ENCODE measurements at places on chromosomes 3 and 15. TPM values are rescaled to one million over a fixed set of nuclear protein-coding genes. Genes with fewer than 3 reads are reported as not detected.

DNA sequence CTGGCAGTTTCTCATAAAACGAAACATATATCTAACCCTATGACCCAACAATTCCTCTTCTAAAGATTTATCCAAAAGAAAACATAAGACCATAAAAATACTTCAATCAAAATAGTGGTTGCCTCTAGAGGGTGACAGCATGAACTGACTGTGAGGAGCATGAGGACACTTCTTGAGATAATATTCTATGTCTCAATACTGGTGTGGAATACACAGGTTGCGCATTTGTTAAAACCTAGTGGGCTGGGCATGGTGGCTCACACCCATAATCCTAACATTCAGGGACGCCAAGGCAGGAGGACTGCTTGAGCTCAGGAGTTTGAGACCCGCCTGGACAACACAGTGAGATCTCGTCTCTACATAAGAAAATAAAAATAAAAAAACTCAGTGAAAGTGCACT lies 57.3 kb downstream of the HERC1 start:
- no peak for DNase-seq

DNA sequence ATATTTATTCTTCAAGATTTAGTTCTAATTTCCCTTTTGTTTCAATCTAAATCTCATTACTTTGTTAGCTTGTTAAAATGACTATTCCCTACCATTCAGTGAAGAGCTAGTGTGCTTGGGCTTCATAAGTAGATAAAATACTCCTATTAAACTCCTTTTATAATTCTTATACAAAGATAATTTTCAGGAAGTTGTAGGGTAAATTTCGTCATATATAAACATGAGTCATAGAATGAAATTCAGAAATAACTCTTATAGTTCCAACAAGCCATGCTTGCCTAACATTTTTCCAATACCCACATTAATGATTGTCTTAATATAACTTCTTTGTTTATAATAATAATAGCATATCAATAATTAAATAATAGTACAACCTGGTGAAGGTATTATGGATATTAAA lies 407.3 kb downstream of the NAALADL2 start:
- no peak for DNase-seq

DNA sequence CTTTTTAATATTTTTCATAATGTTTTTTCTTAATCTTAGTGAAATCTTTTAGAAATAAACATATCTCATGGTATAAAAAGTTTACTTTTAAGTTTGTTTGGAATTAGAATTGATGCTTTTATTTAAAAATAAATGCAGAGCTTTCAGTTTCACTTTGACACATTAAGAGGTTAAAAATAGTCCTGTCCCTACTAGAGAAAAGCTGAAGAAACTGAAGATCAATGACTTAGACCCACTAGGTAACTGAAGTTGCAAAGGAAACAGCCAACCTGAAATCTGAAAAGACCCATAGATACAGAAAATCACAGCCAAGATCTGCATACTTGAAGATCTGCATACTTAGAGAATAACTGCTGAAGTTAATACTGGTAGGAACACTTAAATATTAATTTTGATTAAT lies 237.6 kb downstream of the RAP2B start:
- no peak for DNase-seq

GRCh38 chr3:67678665-67679064 lies 24.3 kb upstream of the SUCLG2 start:
- no peak for DNase-seq

- DNase-seq: no peak
These were observed 8.9 kb upstream of the NSMCE3 start for GRCh38 chr15:29278436-29279105.

GRCh38 chr15:55222588-55222987 lies 25.8 kb upstream of the RSL24D1 start:
- no peak for DNase-seq

DNA sequence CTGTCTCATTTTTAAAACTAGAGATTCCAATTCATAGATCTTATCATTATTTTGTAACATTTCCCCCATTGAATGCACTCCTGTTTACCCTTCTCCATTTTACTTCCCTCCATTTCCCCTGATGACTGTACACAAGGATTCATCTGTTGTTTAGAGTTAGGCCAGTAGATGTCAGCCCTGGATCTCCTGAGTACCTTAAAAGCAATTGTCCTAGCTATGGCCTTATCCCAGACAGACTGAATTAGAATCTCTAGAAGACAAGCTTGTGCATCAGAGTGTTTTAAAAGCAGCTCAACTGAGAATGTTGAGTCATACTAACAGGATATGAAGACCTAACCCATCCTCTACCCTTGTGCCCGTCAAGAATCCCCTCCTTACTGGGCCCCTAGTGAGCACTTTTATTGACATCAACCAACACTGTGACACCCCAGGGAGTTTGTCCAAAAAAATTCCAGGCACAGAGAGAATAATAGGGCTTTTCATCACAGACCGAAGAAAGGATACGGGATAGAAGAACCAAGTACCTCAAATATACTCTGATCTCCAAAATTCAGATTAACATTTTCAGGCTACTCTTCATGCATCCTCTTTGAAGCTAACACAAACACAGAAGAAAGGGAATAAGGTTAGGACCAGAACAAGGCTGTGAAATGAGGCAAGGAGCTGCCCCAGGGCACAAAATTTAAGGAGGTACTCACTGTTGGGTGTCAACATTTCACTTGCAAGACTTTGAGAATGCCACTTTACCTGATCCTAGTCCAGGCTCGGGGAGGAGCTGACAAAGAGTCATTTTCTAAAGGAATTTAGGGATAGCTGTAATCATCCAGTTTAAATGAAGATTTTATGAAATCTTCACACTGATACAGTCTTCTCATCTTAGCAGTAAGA lies 17.1 kb downstream of the ZBED2 start:
- no peak for DNase-seq

DNA sequence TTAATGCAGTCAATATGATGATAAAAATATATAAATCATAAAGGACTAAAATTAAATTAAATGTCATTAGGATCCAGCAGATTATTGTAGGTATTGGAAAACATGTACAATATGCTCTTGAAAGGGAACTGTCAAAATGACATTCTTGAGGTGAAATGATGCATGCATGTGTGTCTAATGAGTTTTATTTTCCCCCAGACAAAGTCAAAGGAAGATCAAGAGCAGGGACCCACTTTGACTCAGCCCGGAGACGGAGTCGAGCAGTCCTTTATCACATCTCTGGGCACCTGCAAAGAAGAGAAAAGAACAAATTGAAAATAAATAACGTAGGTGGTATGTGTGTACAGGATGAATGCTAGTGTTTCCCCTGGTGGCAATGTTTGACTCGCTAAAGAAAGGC lies 194.1 kb downstream of the KCNH8 start:
- peak; percentile 8 for DNase-seq

DNA sequence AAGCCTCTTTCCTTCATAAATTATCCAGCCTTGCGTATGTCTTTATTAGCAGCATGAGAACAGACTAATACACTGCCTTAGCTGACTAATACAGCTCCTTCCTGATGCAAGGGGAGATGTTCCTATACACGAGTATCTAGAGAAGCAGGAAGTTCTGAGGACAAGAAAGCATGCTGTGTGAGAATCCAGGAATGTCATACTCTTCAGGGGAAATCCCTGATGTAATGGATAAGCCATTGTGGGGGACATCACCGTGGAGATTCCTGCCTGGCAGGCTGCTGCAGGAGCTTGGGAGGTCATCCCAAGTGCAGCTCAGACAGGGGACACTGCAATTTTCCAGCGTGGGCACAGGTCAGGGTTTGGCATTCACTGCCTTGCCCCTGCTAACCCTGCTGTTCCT lies 476.9 kb downstream of the NR2F2 start:
- DNase-seq: no peak

- no peak for DNase-seq
These were observed 11.2 kb downstream of the CSNK1G1 start for GRCh38 chr15:64344651-64345294.

DNA sequence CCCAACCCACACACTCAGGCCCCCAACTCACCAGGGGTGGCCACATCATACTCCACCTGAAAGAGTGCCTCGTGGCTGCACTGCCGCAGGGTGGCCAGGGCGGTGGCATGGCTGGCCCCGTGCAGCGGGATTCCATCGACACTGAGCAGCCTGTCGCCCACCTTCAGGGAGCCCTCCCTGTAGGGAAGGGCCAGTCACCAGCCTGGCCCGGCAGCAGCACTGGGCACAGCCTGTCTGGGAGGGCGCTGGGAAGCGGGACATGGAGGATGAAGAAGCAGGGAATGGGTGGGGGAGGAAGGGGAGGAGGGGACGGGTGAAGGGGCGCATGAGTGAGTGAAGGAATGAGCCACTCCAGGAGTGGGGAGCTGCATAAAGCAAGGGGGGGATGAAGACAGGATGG lies 18.5 kb downstream of the GRIP2 start:
- no peak for DNase-seq

- no peak for DNase-seq
These were observed 264.8 kb downstream of the SOX2 start for GRCh38 chr3:181976526-181976925.

- no peak for DNase-seq
These were observed 262.1 kb downstream of the IGSF11 start for GRCh38 chr3:118772547-118773011.

DNA sequence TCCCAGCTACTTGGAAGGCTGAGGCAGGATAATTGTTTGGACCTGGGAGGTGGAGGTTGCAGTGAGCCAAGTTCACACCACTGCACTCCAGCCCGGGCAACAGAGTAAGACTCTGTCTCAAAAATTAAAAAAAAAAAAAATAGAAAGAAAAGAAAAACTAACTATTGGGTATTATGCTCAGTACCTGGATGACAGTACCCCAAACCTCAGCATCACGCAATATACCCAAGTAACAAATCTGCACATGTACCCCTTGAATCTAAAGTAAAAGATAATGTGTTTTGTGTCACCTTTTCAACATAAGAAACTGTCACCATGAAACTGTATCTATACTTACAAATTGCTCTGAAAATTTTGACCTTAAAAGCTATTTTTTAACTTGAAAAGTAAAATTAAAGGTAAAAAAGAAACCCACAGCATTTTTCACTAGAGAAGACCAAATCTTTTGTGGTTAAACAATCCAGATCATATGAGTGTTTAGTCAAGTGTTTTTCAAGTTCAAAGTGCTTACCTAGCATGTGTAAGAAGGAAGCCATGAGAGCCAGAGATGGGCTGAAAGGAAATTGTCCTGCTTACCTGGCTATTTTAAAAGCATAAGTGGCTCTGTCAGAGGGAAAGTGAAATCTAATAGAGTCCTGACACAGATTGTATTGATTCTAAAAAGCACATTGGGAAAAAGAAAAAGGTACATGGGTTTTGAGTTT lies 50.5 kb downstream of the MYO1E start:
- DNase-seq: no peak

GRCh38 chr3:44555723-44556122 lies 730 bp downstream of the ZKSCAN7 start:
- DNase-seq: no peak

- no peak for DNase-seq
These were observed 170.9 kb downstream of the OXSM start for GRCh38 chr3:25960776-25961175.

GRCh38 chr15:36707884-36708435 lies 128.5 kb downstream of the CDIN1 start:
- peak; percentile 17 for DNase-seq

GRCh38 chr3:196650740-196651311 lies 11.3 kb downstream of the NRROS start:
- DNase-seq: no peak

GRCh38 chr3:184880276-184881019 lies 68.5 kb downstream of the VPS8 start:
- DNase-seq: no peak

- DNase-seq: no peak
These were observed 296.1 kb downstream of the LSAMP start for GRCh38 chr3:116148881-116149851.

GRCh38 chr15:100692246-100692645 lies 89.9 kb downstream of the ASB7 start:
- no peak for DNase-seq

GRCh38 chr15:86167841-86168240 lies 88.2 kb downstream of the AGBL1 start:
- DNase-seq: no peak

- DNase-seq: no peak
These were observed 53.5 kb downstream of the WWTR1 start for GRCh38 chr3:149604125-149604875.

DNA sequence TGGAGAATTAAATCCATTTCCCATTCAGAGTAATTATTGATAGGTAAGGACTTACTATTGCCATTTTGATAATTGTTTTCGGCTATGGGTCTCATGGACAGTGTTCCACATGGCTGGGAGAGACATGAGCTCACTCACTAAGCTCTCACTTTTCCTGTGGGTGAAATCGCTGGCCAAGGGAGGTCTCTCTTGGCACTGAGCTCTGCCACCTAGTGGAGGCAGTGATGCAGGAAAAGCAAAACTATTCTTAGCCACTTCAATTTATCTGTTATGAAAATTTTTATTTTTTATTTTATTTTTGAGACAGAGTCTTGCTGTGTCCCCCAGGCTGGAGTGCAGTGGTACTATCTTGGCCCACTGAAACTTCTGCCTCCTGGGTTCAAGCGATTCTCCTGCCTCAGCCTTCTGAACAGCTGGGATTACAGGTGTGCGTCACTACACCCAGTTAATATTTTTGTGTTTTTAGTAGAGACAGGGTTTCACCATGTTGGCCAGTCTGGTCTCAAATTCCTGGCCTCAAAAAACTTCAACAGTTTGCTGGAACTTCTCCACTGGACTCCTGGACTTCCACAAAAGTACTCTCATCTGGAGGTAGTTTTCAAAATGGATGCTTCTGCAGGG lies 4.7 kb upstream of the RNF13 start:
- DNase-seq: peak; percentile 38

GRCh38 chr3:150577855-150578254 lies 25.3 kb upstream of the SELENOT start:
- DNase-seq: no peak

DNA sequence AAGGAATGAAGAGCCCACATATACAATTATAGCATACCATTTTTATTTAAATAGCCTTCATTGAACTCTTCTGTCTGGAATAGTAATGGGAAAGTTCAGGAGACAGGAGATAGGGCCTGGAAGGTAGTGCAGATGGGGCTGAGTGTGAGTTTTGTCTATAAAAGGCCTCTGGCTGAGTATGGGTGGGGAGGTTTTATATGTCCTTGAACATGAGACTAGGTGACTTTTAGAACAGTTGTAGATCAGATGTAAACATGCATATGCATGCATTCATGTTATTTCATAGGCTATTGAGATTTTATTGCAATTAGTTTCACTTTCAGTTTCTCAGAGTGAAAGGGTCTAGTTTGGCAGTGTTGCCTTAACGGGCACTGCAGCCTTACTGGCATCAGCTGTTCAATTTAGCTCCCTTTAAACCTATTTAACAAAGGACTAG lies 27.1 kb downstream of the CGGBP1 start:
- DNase-seq: peak; percentile 4

GRCh38 chr15:99995543-99995942 lies 262.3 kb upstream of the LYSMD4 start:
- no peak for DNase-seq

GHSR gene
- polyA plus RNA-seq: not detected

SNX22 gene
- polyA plus RNA-seq: 2.1 TPM

NEK10 gene
- polyA plus RNA-seq: 2.2 TPM

RTP2 gene
- polyA plus RNA-seq: not detected

OR5H6 gene
- polyA plus RNA-seq: not detected

WDR49 gene
- polyA plus RNA-seq: 1.9 TPM

SKOR1 gene
- 0.73 TPM for polyA plus RNA-seq

AMIGO3 gene
- 2.2 TPM for polyA plus RNA-seq
